ENCODE measurements at places on chromosomes 16 and 17.
A peak's percentile ranks its signal among the peaks of the same experiment; 100 is the strongest.

- DNase-seq: peak; percentile 68
Measured at GRCh38 chr17:59513934-59514841, 51.2 kb upstream of the DHX40 start.

- peak; percentile 80 for DNase-seq
Measured at GRCh38 chr17:45021607-45022287, 29.7 kb downstream of the DCAKD start.

- no peak for DNase-seq
Measured at GRCh38 chr17:62738281-62738680, 69.8 kb downstream of the MARCHF10 start.

- DNase-seq: no peak
Measured at GRCh38 chr16:75238853-75239541, 12.4 kb downstream of the BCAR1 start.

GRCh38 chr17:19933628-19934027 lies 44.0 kb downstream of the AKAP10 start:
- DNase-seq: no peak

All from femur (tissue), 1 donor.